ENCODE measurements at places on chromosomes 5 and 9.

DNA sequence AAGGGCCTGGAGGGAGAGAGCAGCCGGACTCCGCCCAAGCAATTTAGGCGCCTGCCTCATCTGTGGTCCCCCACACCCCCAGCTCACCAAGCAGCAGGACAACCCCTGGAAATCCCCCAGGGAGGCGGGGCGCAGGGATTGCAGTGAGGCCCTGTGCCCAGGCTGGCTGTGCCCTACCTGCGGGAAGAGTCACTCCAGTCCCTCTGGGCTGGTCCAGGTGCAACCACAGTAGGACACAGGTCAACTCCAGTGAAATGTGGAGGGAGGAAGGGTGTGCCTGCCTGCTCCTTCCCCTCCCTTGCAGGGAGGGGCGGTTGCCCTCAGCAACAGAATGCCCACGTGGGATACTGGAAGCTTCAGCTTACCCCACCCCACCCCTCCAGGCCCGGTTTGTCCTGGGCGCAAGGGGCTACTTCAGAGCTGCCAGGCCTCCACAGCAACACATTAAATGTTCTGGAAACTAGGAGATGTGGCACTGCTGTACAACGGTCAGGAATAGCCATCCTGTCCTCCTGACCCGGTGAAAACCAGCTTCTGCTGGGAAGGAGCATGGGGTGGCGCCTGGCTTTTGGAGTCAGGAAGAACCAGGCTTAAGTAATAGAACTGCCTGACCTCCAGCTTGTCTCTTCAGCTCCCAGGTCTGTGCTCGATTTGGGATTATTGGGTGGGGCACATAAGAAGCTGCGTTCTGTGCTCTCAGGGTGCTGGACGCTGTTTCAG, 22.5 kb downstream of the ABO start:
- no peak for DNase-seq

- peak; percentile 83 for DNase-seq
Observed at GRCh38 chr5:33997331-33997983, 10.4 kb downstream of the AMACR start.

DNA sequence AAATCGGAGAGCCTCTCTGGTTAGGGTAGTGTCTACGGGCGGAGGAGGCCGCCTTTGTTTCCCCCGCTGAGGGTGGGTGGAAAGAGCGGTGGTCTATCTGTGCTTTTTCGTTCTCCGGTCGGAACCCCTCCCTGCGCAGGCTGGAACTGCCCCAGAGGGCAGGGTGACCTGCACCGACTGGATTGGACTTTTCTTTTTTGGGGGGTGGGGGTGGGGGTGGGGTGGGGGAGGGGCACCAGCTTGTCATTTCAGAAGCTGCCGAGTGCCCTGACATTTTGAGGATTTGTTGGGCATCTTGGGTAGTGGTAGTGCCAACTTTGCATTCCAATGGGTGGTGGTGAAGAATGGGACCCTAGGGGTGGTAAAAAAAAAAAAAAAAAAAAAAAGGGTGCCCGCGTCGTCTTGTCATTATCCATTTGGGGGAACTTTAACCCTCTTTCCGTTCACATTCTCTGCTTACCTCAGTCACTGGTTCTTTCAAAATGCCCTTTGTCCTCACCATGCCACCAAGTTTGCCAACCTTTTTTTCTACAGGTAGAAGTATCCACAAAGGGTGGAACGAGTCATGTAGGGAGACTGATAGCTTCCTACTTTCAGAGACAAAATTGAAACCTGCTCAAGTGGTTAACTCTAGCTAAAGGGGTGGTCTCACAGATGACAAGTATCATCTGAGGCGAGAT, 1.3 kb downstream of the UBE2R2 start:
- DNase-seq: peak; percentile 43

- peak; percentile 86 for DNase-seq
Observed at GRCh38 chr5:170151097-170151831, 45.6 kb downstream of the FOXI1 start.

DNA sequence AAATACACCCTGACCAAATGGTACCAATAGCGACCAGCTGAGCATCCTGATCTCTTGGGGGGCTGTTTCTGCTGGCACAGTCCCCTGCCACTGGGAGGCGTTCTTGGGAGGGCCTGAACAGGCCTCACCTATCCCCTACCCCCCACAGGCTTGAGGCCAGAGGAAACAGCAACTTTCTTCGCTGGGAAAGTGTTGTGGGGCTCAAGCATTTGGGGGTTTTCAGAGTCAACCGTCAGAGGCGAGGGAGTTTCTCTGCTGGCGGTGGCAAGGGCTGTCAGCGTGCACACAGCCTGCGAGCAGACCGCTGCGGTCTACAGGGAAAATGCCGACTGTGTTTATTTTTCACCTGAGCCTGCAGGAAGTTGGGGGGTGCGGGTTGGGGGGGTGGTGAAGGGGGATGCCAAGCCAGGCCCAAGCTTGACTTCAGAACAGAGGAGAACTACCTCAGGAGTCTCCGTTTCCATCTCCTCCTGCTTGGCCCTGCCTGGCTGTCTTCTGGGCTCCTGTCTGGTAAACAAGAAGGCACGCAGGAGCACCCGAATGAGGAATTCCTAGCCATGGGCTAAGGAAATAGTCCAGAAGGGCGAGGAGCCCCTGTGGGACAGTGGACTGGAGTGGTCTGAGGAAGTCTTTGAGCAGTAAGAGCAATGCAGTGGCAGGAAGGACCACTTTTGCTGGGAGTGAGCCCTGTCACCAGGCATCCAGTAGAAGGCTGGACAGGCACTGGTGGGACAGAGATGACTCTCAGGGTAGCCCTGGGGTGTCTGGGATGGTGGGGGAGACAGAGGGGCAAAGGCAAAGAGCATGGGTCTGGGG, 18.1 kb downstream of the TCF7 start:
- DNase-seq: no peak

- no peak for DNase-seq
Observed at GRCh38 chr5:161299053-161299452, 247.5 kb downstream of the GABRB2 start.

DNA sequence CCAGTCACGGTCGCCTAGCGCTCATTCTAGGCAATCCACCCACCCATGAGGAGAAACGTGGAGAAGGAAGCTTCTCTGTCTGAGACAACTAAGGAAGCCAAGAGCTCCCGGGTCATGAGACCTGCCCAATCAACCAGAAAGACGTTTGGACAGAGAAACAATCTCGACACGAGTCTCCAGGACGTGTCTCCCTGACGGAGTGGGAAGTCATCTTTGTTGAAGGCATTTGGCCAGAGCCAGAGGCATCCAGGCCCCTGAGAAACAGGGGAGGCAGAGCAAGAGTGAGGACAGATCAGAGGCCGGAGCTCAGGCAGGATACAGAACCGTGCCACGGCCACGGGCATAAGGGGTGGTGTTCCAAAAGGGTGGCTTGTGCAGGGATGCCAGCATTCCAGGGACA, 479.0 kb downstream of the SPATA31A7 start:
- DNase-seq: no peak

DNA sequence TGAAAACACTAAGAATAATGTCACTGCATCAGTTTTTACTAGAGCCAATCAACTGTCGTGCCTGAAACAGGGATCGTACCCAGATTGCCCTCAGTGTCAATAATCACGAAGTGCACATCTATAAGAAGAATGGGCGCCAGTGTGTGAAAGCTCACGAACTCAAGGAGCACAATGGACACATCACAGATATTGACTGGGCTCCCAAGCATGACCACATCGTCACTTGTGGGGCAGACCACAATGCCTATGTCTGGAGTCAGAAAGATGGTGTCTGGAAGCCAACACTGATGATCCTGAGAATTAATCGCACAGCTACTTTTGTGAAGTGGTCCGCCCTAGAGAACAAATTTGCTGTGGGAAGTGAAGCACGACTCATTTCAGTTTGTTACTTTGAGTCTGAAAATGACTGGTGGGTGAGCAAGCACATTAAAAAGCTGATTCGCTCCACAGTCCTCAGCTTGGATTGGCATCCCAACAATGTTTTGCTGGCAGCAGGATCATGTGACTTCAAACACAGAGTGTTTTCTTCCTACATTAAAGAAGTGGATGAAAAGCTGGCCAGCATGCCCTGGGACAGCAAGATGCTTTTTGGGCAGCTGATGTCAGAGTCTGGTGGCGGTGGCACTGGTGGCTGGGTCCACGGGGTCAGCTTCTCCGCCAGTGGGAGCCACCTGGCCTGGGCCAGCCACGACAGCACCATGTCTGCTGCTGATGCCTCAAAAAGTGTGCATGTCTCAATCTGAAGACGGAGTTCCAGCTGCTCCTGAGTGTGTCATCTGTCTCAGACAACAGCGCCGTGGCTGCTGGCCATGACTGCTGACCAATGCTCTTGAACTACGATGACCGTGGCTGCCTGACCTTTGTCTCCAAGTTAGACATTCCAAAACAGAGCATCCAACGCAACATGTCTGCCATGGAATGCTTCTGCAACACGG, 32.2 kb downstream of the NSA2 start:
- no peak for DNase-seq

All from dermis blood vessel endothelial cell (primary cell).